Stimulated activated CD4-positive, alpha-beta T cell treated with anti-CD3 and anti-CD28 coated beads, TNF-alpha, amount 100 ng/mL, for 1 hour (primary cell): ENCODE measurements at places on chromosomes 16 and 17.

GRCh38 chr16:27285676-27286196 lies 17.2 kb upstream of the NSMCE1 start:
- DNase-seq, result no peak

DNA sequence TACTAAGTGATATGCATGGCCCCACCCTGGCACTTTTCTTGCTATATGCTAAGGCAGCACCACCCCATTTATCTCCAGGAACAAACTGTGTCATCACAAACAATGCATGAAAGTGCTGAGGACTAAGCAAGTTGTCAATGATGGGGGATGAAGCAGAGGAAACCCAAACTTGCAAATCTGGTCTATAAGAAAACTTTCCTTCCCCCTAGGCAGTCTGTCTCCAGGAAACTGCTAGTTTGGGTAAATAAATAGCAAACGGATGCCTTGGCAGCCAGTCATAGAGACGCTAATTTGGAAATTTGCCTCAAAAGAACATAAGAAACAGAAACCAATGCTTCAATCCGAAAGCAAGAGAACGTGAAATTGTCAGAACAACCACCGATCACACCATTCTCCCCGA lies 5.6 kb upstream of the HSBP1 start:
- DNase-seq, result no peak

- no peak for DNase-seq
These were observed 189.4 kb downstream of the RAB11FIP4 start for GRCh38 chr17:31580706-31581490.

- no peak for DNase-seq
These were observed 14.7 kb upstream of the WNT3 start for GRCh38 chr17:46832945-46833839.

- no peak for DNase-seq
These were observed 2.0 kb downstream of the DYNLL2 start for GRCh38 chr17:58085039-58085715.

DNA sequence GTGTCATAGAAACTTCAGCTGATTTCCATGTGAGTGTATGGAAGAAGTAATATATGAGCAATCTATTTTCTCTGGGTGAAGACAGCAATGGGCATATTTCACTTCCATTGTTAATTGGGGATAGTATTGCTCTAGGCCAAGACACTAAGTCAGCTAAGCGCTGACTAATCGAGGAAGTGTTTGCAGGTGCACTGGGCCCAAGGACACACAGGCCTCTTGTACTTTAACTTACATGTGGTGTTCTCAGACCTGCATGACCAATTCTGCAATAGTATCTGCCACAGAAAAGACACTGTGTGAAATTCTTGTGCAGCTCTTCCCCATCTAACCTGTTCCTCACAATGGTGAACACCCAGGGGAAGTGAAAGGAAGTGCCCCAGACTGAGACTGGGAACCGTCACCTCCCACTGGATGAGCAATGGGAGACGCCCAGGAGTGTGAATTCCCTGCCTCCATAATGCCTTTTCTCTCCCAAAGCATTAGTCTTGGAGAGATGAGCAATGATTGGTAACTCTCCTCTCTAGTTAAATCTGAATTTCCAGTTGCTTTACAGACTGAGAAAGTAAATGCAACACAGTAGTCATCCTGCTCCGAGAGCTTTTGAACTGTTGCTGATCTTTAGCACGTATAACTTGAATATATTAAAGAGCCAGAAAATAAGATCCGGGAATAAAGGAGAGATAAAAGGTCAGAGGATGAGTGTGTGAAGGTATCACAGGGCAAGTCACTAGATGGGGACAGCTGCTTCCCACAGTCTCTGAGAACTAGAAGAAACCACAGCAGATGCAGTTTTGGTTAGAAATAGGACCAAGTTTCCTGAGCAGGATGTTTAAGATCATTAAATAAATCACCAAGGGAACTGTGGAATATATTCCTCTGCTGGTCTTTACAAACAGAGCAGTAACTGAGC lies 82.6 kb downstream of the CDK5R1 start:
- DNase-seq, result no peak

DNA sequence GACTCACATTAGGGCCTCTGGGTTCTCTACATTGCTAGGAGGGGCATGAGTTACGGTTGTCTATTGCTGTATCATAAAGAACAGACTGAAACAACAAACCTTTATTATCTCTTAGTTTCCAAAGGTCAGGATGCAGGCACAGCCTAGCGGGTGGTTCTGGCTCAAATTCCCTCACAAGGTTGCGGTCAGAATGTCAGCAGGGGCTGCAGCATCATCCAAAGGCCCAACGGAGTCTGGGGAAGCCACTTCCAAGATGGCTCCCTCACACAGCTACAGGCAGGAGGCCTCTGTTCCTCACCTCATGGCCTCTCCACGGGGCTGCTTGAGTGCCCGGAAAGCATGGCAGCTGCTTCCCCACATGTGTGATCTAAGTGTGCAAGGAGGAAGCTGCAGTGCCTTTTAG lies 29.6 kb upstream of the ZFPM1 start:
- DNase-seq, result no peak

- no peak for DNase-seq
These were observed 67.1 kb downstream of the PRKCB start for GRCh38 chr16:23902748-23903414.

GRCh38 chr16:69709456-69710084 lies 16.8 kb downstream of the NQO1 start:
- DNase-seq, result no peak

DNA sequence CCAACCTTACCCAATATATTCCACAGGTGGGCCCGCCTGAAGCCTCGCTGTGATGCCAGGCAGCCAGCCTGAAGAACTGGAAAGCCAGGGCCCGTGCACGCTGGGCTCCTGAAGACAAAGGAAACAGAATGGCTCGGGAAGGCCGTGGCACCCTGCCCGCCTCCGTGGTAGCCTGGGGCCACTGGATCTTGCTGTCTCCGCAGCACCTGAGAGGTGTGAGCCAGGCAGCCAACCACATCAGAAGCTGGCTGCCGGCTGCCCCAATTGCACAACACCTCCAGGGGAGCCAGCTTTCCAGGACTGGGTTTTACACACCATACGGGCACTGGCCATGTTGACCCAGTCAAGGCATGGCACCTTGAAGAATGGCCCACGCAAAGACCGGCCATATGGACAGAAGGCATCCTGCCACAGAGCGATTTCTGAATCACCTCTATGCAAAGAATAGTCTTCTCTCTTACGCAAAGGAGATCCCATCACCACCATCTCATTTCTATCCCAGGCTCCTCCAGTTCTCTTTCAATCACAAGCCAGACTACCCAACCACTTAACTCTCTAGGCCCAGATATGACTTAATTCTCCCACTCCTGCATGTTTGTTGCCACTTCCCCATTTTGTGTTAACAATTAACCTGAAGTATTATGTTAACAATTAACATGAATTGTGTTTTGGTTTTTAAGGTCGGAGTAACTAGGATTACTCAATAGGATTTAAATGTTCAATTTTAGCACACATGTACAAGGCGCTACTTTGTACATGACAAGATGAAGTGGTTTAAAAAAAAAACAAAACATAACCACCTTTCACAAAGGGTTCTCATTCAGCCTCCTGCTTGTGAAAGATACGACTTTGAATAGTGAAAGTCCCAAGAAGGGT lies 32.1 kb downstream of the ZFHX3 start:
- DNase-seq, result no peak

DNA sequence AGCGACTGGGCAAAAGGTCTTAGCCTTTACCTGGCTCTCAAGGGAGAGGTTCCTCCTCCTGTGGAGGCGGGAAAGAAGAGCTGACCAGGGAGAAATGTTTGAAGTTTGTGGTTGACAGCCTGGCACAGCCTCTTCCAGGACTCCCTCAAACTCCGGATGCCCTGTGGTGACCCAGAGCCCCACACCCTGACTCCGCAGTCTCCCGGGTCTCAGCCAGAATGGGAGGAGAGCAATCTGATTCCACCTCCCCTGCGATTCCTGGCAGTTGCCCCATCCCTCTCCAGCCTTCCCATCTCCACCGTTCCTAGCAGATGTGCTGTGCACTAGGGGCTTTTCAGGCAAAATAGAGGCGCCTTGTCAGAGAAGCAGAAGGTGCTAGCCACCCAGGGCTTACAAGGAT lies 5.5 kb upstream of the DNAI2 start:
- DNase-seq, result no peak

GRCh38 chr17:19388791-19389785 lies 2.1 kb upstream of the MFAP4 start:
- no peak for DNase-seq

GRCh38 chr16:11650641-11651591 lies 17.3 kb upstream of the SNN start:
- no peak for DNase-seq

- no peak for DNase-seq
These were observed 41.3 kb downstream of the GPRC5B start for GRCh38 chr16:19843371-19843770.

DNA sequence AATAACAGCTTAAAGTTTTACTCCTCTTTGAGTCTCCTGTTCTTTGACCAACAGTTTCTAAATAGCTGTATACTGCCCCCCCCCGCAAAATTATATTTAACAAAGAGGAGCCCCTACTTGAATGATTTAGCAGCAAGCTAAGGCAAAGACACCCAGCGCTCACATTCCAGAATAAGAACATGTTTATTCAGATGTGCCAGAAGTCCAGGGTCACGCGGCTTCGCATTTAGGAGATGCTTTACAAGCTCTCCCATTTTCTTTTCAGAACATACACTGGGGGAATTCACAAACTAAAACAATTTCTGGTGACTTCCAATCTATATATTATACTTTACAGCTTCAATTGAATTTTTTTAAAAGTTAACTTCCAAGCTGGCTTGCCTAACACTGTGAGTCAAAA lies 5.3 kb downstream of the PLD6 start:
- no peak for DNase-seq

DNA sequence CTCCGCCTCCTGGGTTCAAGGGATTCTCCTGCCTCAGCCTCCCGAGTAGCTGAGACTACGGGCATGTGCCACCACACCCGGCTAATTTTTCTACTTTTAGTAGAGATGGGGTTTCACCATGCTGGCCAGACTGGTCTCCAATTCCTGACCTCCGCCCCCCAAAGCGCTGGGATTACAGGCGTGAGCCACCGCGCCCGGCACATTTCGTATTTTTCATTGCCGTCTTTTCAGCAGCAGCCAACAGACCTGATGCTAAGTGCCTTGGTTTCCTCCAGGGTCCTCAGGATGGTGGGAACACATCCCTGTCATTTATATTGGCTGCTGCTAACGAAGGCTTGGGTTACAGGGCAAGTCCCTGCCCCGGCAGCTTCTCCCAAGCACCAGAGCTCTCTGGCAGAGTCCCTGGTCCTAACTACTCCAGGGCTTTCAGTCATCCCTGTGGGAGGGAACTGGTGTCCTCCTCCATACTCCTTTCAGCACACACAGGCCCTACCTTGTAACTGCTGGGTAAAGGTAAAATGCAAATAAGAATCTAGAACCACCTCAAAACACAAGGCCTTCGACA lies 1.5 kb upstream of the RNF157 start:
- no peak for DNase-seq

GRCh38 chr16:88566158-88566557 lies 4.0 kb upstream of the ZC3H18 start:
- no peak for DNase-seq

- no peak for DNase-seq
These were observed 613.2 kb downstream of the KCNJ18 start for GRCh38 chr17:22305356-22306071.

GRCh38 chr17:82231562-82232321 lies 2.9 kb downstream of the SLC16A3 start:
- DNase-seq, result no peak

DNA sequence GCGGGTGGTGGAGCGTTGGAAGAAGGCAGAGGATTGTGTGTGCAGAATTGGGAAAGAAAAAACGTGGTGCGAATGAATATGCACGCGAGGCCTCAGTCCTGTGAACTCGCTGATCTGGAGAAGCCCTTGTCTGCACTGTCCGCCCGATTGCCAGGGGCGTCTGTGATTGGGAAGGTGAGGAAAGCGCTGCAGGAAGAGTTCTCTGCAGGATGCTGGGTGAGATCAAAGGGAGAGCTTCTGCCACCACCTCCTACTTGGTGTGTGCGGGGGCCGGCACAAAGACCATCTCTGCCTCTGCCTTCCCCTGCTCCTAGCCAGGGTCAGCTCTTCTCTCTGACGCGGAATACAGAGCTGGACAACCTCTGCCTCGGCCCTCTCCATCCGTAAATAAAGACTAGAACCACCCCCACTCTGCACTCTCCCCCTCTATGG lies 841 bp upstream of the RAB5C start:
- DNase-seq, result no peak

- no peak for DNase-seq
These were observed 185.4 kb downstream of the SEC14L1 start for GRCh38 chr17:77326076-77326591.
